ENCODE measurements at places on chromosomes 11 and 22. TPM values are rescaled to one million over a fixed set of nuclear protein-coding genes. Genes with fewer than 3 reads are reported as not detected.

DNA sequence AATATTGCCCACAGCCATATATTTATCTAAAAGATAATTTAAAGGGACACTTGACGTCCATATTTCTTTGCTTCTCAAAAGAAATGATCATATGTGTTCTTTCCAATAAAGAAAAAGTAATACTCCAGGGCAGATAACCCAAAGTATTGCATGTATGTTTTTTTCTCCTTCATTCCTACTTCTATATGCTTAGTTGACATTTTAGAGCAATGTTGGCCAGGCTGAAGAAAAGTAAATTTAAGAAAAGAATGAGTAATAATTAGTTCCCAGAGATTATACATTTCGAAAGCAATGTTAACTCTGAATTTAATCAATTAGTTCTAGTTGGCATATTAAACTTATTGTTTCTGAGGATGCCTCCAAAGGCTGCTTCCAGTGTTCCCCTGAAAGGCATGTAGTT, 48.2 kb downstream of the DNAJC24 start:
- no peaks in the 10 kb centered on the region for H3K27me3 ChIP-seq
- H3K36me3 ChIP-seq: peaks cover 9% of the 10 kb centered on the region
- H3K27ac ChIP-seq: no peak overlapping the region
- H3K4me3 ChIP-seq: no peak overlapping the region

GRCh38 chr11:116933961-116934360, 96.5 kb upstream of the APOA1 start:
- DNase-seq: no peak
- H3K27ac ChIP-seq: no peak overlapping the region
- H3K36me3 ChIP-seq: no peaks in the 10 kb centered on the region
- no peaks in the 10 kb centered on the region for H3K27me3 ChIP-seq
- H3K4me1 ChIP-seq: peaks cover 32% of the 10 kb centered on the region

The AIFM3 gene
- 0.49 TPM for total RNA-seq

- no peaks in the 10 kb centered on the region for H3K36me3 ChIP-seq
- H3K4me3 ChIP-seq: no peak overlapping the region
- no peak overlapping the region for H3K27ac ChIP-seq
- H3K27me3 ChIP-seq: no peaks in the 10 kb centered on the region
Observed at GRCh38 chr11:132605825-132606570, 926.3 kb downstream of the OPCML start.

- H3K36me3 ChIP-seq: no peaks in the 10 kb centered on the region
- H3K27me3 ChIP-seq: no peaks in the 10 kb centered on the region
- no peaks in the 10 kb centered on the region for H3K4me1 ChIP-seq
- no peak overlapping the region for H3K27ac ChIP-seq
- DNase-seq: no peak
Observed at GRCh38 chr11:119974051-119974450, 163.9 kb downstream of the TRIM29 start.

DNA sequence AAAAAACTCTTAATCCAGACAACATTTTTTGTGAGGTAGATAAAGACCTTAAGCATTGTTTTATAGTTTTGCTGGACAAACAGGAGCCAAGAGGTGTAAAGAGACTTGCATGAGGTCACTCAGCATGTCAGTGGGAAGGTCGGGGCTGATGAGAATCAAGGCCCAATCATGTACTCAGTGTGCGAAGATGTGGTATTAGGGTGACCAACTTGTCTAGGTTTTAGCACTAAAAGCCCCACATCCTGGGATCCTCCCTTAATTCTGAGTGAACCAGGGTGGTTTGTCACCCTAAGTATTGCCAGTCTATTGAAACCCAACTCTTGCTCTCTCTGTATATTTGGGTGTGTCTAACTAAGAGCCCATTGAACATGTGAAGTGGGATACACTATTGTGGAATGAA, 19.5 kb upstream of the SORL1-AS1 start:
- peaks cover 72% of the 10 kb centered on the region for H3K36me3 ChIP-seq
- no peak for DNase-seq
- peaks cover 45% of the 10 kb centered on the region for H3K4me1 ChIP-seq
- H3K27ac ChIP-seq: no peak overlapping the region

Measured in CD4-positive, CD25-positive, alpha-beta regulatory T cell (primary cell).